Cerebellar nuclear complex (tissue), 1 donor: ENCODE measurements at places on chromosomes 7 and 10.

DNA sequence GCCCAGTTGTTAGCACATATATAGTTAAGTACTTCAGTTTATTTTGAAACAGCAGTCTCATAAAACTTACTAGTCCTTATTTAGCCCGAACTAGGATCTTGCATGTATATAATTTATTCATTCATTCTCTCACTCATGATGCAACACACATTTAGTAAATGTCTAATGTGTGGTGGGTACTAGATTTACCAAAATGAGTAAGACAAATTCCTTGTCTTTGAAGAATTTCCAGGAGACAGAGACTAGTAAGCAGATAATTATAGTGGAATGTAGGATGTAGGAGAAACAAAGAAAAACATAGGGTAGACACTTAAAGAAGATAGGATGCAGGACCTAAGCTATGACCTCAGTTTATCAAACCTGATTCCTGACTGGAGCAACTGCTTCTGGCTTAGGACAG lies 120.2 kb upstream of the AMPH start:
- no peak for DNase-seq

DNA sequence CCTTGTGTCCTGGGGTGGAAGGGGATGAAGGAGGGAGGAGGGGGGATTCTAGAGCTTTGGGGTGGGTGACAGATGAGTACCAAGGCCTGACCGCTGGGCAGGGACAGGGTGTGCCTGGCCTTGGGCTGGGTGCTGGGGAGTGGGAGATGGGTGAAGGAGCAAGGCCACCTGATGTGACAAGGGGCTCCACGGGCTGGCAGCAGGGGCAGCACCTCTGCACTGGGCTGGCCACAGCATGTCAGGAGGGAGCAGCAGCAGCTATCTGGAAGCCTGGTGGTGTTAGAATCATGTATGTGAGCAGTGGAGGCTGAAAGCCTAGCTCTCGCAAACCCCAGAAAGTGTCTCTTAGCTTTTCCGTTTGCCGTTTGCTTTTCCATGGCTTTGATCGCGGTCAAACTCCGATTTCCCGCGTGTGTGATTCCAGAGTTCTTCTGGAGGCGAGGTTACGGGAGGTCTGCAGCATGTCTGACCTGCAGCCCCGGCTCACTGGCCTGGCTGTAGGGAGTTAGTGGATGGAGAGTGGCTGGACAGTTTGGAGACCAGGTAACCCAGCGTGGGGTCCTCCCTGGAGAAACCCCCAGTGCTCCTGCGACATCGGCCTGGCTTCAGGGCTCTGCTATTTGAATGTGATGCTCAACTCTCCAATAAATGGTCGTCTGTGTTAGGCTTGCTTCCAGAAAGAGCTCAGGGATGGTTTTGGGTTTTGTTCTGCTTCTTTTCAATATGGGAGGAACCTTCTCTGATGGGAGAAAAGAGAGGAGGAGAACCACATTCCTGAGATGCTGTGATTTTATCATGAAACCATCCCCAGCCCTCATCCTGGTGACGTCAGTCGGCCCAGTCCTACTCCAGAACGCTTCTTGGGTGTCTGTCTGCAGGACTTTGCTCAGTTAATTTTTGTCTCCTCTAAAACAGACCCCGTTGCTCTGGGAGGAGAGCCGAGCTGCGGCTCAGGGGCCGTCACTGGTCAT lies 105.5 kb downstream of the CUX1 start:
- no peak for DNase-seq

- DNase-seq: no peak
These were observed 81.4 kb downstream of the CACNA2D1 start for GRCh38 chr7:82362129-82362706.

GRCh38 chr10:58741673-58742072 lies 229.0 kb downstream of the BICC1 start:
- DNase-seq: no peak

GRCh38 chr10:26946102-26946811 lies 85.5 kb upstream of the ABI1 start:
- no peak for DNase-seq

DNA sequence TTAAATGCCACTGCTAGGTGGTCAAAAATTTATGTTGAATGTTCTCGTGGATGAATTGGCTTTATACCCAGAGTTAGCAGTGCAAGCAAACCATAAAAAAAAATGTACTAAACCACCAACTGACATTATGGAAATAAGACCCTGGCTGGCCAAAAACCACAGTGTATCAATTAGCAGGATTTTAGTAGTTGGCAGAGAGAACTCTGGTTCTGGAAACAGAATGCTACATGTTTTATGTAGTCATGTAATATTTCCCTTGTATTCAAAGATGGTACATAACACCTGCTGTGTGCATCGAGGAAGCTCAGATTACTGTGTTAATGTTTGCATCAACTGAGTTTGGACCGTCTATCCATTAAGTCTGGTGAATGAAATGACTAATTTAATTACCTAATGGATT lies 618.5 kb downstream of the CCSER2 start:
- DNase-seq: no peak

DNA sequence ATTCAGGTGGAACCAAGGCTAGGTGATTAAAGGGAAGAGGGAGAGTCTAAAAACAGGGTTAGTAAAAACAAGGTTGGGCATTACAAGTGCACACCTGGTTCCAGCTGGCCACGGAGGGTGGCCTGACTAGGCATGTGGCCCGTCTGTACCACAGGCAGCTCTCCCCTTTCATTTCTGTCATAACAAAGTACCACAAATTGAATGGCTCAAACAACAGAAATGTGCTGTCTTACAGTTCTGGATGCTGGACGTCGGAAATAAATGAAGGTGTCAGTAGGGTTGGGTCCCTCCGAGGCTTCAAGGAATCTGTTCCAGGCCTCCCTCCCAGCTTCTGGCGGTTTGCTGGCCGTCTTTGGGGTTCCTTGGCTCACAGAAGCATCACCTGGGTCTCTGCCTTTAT lies 13.4 kb upstream of the WDR86 start:
- no peak for DNase-seq

DNA sequence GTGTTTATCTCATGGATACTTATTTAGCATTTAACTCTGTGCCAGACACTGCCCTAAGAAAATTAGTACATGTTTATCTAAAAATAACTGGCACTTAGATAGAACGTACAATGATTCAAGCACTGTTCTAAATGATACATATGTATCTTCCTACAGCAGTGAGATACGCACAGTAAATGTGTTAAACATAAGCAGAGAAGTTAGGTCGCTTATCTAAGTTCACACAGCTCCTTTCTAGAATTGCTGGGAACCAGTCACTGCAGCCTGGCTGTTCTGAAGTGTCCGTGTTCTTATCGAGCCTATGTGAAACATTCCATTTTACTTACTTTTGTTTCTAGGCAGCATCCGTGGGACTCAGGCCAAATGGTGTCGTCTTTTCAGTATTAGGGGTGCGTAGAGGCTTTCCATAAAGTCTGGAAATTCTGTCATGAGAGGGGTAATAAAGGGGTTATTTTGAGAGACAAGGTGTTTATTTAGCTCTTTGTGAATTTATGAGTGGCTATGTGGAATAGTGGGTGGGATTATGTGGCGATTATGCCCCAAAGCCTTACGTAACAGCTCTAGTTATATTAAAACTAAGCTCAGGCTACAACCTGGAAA lies 186.9 kb downstream of the SND1 start:
- DNase-seq: no peak

DNA sequence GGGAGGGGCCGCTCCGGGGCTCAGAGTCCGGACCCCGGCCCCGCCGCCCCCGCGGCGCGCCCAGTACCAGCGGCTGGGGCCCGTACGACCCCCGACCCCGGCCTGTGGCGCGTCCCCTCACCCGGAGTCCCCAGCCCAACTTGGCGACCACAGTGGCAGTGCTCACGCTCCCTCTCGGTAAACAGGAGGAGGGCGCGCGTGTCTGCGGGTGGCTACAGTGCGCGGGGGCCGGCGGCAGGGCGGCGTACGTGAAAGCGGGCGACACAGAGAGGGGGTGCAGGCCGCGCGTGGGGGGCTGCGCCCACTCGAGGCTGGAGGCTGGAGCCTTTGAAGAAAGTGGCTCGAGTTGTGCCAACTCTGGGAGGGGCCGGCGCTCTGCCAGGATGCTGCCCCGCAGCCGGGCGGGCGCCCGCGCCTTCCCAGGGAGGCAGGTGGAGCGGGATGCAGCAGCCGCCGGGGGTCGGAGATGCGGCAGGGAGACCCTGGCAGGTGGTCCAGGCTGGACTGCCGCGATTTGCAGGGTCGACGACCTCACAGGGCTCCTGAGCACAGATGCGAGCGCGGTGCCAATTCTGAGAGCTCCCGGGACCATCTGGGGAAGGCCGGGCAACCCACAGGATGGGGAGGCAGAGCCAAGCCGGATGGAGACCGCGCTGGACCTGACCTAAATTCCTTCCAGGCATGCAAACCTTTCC lies 655 bp downstream of the PTPRE start:
- peak; percentile 58 for DNase-seq

GRCh38 chr7:64959072-64959747 lies 31.6 kb downstream of the ZNF117 start:
- DNase-seq: no peak

GRCh38 chr7:2841907-2842306 lies 2.2 kb downstream of the GNA12 start:
- DNase-seq: no peak

DNA sequence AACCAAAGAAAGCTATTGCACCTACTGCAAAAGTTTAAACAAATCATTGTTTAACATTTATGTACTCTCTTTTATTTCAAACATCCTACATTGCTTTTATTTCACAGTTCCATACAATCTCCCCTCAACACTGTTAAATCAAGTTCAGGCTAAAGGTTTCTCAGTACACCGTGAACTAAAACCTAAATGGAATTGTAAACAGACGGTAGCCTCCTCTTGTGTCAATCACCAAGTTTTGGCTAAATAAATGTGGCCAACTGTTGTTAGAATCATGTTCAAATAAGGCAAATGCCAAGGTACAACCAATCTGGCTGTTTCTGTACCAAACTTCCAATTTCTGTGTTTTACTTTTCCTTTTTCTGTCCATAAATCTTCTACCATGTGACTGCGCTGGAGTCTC lies 723.7 kb upstream of the LRRTM3 start:
- DNase-seq: no peak
